Epithelial cell of proximal tubule (primary cell): ENCODE measurements at places on chromosomes 1 and 21.

- DNase-seq, result no peak
Observed at GRCh38 chr1:3086272-3086974, 17.4 kb downstream of the PRDM16 start.

GRCh38 chr1:93673163-93673829, 8.3 kb downstream of the BCAR3 start:
- DNase-seq, result no peak

DNA sequence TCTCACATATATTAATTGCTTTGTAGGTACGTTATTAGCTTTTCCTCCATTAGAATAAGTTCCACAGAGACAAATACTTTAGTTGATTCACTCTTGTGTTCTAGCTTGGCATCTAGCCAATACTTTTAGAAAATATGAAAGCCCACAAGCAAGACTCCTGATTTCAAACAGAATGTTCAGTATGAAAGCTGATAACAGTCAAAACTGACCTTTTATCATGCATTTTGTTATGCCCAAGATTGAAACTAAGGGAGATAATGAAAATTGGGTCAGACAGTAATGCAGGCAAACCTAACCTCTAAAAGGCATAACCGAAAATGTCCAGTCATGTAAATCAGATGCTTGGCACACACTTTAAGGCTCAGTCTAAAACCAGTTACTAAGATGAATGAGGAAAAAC, 61.7 kb downstream of the ERICH3 start:
- DNase-seq, result no peak

GRCh38 chr1:193275773-193276172, 89.4 kb upstream of the B3GALT2 start:
- DNase-seq, result no peak

DNA sequence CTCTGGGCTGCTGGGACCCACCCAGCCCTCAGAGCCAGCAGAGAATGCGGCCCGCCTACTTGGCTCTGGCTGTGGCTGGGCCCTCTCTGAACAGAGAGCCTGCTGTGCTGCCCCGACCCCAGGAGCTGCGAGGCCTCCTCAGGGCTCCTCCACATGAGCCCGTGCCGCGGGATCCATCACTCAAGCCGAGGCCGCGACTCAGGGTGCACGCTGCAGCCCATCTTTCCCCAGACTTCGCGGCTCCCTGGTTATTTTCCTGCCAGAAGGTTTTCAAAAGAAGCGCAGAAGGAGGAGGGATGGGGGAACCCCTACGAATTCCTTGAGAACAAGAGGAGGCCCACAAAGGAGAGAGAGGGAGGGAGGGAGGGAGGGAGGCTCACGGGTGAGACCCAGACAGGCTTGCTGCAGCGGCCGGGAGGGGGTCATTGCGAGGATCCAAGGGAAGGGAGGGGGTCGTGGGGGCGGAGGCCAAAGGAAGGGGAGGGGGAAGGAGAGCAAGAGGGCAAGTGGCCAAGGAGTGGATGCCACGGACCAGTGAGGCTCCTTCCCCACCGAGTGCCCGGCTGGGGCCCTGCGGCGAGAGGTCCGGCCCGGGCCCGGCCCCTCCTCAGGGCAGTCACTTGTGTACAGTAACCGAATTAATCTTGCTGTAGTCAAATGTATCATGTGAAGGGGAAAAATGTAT, 146.8 kb downstream of the CASZ1 start:
- no peak for DNase-seq

DNA sequence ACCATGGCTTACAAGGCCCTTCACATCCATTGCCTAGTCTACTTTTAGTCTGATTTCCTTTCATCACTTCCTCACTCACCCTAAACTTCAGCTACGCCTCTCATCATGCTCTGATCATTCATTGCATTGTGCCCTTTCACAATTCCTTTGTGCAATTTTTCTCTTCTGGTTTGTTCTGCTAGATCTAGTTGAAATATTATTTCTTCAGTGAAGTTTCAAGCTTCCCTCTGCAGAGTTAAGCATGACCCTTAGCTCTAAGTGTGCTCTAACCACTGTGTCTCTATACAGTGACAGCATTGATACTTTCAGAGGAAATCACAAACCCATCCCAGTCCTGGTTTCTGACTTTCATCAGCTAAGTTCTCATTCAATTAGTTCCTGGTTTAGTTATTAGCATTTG, 166.1 kb downstream of the PLA2G4A start:
- no peak for DNase-seq

- DNase-seq, result no peak
Observed at GRCh38 chr1:43753422-43753821, 46.1 kb downstream of the ST3GAL3 start.

GRCh38 chr1:171343727-171344472, 29.9 kb downstream of the FMO4 start:
- no peak for DNase-seq

DNA sequence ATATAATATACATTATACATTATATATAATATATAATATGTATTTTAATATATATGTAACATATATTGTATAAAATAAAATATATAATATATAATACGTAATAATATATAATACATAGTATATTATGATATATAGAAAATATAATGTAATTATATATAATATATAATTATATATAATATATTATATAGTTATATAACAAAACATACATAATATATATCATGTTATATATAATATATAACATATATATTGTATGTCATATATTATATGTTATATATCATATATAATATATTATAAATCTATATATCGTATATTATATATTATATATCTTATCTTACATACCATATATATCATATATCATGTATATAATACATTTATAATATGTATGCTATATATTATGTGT, 248.2 kb upstream of the TPTE start:
- no peak for DNase-seq

GRCh38 chr1:40058453-40059337, 18.2 kb downstream of the CAP1 start:
- no peak for DNase-seq

GRCh38 chr1:96968983-96969382, 247.4 kb downstream of the PTBP2 start:
- DNase-seq, result no peak

GRCh38 chr1:54315099-54315498, 91.1 kb downstream of the SSBP3 start:
- no peak for DNase-seq

GRCh38 chr1:110859062-110859461, 13.9 kb upstream of the CD53 start:
- DNase-seq, result no peak

- DNase-seq, result no peak
Observed at GRCh38 chr1:178262120-178262500, 168.2 kb downstream of the RASAL2 start.

DNA sequence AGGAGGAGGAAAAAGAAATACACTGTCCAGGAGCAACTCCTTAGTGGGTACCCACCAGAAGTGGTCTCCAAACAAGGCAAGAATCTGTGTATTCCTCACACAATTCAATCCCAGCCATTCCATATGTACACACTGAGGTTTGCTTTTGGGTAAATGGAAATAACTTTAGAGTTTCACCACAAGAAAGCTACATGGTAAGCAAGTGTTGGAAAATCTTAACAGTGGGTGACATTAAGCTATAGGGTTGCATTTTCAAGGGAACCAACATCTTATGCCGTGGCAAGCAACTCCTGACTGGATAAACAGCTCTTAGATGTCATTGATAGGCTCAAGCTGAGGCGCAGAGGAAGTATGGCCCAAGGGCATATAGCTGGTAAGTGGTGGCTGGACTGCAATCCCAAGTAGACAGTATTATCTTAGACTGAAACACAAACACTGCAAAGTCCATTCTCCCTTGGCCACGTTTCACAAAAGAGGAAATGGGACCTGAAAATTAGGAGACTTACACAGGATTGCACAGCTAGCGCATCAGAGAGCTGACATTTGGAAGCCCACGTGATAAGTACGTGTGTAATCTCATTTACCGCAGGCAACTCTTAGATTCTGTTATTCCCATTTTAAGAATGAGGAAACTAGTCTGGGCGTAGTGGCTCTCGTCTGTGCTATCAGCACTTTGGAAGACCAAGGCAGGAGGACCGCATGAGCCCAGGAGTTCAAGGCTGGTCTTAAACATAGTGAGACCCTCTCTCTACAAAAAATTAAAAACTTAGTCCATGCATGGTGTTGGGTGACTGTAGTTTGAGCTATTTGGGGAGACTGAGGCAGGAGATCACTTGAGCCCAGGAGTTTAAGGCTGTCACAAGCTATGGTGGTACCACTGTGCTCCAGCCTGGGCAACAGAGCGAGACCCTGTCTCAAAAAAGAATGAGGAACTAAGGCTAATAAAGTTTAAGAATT, 4.0 kb upstream of the BRWD1 start:
- DNase-seq, result no peak

- DNase-seq, result no peak
Observed at GRCh38 chr1:116486424-116486823, 84.4 kb downstream of the CD58 start.

GRCh38 chr1:9555942-9556341, 16.7 kb downstream of the SLC25A33 start:
- DNase-seq, result no peak

DNA sequence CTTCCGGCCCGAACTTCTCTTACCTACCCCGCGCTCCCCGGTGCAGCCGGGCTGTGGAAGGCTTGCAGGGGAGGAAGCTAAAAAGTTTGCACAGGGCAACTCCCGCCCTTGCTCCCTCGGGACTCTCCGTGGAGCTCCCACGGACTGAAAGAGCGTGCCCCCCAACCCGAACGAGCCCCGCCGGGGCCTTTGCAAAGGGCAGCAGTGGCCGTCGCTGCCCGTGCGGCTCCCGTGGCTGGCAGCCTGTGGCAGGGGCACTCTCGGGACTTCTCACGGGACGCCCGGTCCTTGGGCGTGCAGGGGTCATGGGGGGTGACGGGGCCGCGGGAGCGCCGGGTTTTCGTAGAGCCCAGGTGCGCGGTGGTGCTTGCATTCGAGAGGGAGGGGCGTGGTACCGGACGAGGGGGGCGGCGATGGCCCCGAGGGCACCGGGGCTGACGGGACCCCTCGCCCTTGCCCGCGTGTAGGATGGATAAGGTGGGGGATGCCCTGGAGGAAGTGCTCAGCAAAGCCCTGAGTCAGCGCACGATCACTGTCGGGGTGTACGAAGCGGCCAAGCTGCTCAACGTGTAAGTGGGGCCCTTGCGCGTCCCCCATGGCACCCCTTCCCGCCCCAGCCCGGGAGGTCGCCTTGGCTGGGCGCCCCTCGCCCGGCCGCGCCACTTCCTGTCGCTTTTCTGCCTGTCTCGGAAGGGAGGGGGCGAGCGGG, 711 bp downstream of the GADD45A start:
- DNase-seq, result no peak

DNA sequence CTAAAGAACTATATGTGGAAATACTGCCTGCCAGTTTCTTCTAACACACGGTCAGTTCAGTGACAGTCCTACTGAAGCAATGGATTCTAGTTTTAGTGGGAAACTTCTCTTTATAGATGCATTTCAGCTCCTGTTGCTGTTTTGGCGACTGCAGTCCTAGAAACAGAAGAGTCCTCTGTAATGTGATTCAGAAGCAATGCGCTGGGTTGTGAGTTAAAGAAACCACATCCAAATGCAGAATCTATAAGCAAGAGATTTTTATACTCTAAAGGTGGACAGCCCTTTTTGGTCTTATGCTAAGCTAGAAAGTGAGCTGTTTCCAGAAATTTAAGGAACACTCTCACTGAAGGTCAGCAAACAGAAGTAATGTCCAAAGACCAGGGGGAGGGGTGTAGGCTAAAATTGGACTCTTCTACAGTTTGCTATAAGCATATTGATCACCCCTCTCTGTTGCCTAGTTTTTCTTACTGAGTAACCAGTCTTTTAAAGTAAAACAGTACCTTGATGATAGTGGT, 30.8 kb downstream of the DUSP10 start:
- DNase-seq, result no peak

DNA sequence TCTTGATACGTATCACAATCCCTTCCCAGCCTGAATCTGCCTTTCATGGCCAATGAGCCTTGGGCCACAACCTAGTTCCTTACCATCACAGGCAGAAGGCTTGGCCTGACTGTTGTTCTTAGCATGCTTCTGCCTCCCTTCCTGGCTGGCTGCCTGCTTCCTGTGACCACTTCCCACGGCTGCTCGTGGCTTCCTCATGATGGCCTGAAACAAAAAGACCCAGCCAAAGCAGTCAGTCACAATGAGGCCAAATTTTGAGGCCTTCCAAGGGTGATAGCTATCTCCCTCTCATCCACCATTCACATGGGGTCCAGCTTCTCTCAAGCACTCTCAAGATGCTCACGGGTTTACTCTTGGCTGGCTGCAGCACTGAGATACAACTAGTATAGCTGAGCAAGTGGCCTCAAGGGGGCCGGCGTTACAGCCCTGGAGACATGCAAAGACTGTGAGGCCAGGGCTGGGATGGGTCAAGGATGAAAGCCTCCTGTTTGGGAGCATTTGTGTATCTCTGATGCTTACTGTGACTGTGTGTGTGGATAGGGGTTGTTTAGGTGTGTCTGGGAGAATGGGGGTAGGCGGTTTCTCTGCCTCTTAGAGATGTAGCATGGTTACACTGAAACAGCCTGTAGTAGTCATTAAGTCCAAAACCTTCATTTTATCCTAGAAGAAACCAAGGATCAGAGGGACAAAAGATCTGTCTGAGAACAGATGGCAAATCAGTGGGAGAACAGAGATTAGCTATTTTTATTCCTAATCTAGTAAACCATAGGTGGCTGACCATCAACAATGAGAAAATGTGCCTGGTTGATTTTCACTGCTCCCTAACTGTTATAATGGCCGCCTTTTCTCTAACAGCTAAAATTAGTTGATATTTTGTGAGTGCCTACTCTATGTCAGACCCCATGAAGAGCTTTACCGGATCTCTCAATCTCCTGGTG, 5.4 kb upstream of the TOE1 start:
- no peak for DNase-seq

DNA sequence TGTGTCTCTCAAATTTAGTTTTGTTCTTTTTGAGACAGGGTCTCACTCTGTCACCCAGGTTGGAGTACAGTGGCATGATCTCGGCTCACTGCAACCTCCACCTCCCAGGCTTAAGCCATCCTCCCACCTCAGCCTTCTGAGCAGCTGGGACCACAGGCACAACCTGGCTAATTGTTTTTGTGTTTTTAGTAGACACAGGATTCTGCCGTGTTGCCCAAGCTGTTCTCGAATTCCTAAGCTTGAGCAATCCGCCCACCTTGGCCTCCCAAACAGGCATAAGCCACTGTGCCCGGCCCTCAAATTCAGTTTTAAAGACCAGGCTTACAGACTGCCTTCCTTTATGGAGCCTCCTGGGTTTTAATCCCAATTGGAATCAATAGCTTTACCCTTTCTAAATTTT, 83.7 kb upstream of the SELENON start:
- DNase-seq, result no peak

- DNase-seq, result no peak
Observed at GRCh38 chr1:203444171-203444576, 31.4 kb upstream of the PRELP start.

GRCh38 chr21:25809013-25809412, 74.2 kb downstream of the GABPA start:
- no peak for DNase-seq

GRCh38 chr1:2452932-2453315, 23.2 kb upstream of the PLCH2 start:
- no peak for DNase-seq
